ENCODE measurements at places on chromosomes 5 and 9.

GRCh38 chr5:97089149-97089801 is 53.1 kb downstream of the LIX1 start:
- no peak for DNase-seq

GRCh38 chr5:123454259-123454911 is 31.2 kb upstream of the CEP120 start:
- no peak for DNase-seq

- DNase-seq, result no peak
These were observed 559.2 kb downstream of the TUSC1 start for GRCh38 chr9:25119041-25119440.

DNA sequence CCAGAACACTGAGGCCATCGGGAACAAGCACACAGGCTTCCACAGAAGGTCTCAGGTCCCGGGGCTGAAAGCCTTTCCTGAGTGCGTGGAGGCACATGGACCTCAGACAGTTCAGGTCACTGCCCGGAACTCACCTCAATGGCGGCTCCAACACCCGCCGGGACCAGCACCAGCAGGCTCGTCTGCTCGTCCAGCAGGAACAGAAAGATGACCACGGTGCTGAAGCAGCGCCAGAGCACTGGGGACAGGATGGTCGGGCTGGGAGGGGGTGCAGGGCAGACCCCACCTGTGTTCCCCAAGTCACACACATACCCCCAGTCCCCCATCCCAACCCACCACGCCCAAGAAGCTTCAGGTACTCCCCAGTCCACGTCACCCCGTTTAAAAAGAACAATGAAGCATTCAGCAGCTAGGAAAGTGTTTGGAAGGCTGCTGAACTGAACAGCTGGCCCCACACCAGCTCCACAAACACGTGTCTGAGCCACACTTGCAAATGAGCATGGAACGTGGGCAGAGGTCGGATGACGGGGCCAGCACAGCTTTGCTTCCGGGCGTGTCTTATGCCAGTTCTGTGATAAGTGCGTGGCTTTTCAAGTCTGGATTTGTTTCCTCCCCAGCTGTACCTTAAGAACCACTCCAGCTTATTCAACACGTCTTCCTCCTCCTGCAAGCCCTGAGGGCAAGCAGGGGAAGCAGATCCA is 14.6 kb downstream of the CLPTM1L start:
- no peak for DNase-seq

DNA sequence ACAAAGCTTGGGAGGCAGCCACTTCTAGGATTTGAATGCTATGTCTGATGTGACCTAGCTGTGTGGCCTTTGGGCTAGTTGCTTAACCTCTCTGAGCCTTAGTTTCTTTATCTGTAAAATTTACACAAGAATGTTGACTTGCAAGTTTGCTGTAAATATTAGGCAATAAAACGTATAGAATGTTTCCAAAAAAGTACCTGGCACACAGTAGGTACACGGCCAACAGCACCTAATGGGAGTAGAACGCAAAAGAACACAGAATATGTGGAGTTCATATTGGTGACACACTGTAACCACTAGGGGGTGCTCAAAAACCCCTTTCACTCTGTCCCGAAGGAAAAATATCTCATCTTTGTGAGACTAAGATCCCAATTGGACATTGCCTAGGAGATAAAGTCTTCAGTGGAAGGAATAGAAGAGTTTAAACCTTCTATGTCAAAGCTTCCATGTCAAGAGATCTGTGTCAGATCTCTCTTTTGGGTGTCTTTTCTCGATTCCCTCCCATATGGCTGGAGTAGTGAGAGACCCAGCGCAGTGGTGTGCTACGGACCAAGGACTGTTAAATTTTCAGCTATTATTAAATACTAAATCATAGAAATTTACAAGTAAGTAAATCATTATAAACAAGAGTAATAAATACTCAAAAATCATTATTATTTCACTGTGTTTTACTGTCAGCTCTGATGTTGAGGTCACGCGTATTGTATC is 145.4 kb upstream of the RAD23B start:
- DNase-seq, result no peak

DNA sequence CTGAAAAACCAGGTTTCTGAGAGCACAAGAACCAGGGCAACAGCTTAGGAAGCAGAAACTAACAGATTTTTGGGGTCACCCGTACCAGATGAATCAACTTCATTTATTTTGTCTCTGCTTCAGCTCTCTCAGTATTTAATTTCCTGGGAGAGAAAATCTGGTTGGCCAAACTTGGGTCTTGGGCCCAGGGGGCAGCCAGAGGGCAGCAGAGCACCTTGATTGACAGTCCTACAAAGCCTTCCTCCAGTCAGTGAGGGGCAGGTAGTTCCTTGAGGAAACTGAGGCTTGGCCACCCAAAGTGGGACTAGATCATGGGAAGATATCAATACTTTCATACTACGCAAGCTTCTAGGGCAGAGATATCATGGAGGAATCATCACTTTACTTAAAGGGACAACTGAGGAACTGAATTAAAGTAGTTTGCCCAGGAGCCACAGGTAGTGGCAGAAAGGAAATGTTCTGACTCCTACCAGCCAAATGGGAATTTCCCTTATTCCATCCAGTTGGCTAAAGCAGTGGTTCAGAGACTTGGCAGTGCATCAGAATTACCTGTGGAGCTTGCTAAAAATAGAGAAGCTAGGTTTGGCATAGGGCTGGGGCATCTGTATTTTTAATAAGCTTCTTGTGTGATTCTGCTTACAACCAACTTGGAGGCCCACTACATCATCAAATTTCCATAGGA is 21.5 kb upstream of the ARHGAP26 start:
- peak; percentile 47 for DNase-seq
